Kidney glomerular epithelial cell (primary cell): ENCODE measurements at places on chromosomes 2 and 18.

DNA sequence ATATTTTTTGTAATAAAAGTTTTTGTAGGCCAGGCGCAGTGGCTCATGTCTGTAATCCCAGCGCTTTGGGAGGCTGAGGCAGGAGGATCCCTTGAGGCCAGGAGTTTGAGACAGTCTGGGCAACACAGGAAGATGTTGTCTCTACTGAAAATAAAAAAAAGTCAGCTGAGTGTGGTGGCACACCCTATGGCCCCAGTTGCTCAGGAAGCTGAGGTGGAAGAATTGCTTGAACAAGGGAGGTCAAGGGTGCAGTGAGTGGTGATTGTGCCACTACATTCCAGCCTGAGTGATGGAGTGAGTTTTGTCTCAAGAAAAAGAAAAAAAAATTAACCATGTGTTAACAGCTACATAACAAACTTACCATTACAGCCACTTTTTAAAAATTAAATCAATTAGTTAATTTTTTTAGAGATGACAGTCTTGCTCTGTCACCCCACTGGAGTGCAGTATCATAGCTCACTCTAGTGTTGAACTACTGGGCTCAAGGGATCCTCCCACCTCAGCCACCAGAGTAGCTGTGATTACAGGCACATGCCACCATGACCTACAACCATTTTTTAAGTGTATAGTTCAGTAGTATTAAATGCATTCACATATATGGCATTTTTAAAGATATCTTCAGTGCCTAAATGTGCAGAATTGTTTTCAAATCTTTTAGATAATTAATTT is 67.2 kb upstream of the ACYP2 start:
- no peak for DNase-seq

DNA sequence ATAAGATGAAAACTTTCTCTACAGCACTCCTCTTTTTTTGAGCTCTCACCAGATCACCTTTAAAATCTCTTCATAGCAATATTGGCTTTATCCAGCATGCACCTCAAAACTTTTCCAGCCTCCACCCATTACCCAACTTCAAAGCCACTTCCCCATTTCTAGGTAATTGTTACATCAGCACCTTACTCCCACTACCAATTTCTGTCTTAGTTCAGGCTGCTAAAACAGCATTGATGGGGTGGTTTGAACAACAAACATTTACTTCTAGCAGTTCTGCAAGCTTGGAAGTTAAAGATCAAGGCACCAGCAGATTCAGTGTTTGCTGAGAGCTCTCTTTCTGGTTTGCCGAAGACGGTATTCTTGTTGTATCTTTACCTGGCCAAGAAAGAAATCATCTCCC is 114.0 kb upstream of the SLC39A10 start:
- DNase-seq: no peak

- no peak for DNase-seq
These were observed 379.4 kb downstream of the RIT2 start for GRCh38 chr18:42736074-42736473.

- DNase-seq: no peak
These were observed 141.6 kb downstream of the SRBD1 start for GRCh38 chr2:45469314-45470099.

GRCh38 chr2:23321751-23322150 is 63.2 kb upstream of the KLHL29 start:
- DNase-seq: no peak

DNA sequence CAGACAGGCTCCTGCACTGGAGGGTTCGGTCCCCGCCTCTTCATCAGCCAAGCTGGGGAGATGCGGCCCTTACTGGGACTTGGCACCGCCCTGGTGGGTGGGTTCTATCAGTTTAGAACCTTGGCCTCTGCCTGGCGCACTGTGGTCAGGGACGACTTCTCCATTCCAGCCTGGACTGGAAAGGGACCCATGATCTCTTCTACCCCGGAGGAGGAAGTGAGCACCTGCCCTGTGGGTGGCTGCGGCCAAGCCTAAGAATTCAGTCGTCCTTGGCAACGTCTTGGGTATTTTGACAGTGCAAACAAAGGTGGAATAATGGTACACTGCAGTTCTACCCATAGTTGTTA is 106.9 kb upstream of the CD302 start:
- DNase-seq: no peak

DNA sequence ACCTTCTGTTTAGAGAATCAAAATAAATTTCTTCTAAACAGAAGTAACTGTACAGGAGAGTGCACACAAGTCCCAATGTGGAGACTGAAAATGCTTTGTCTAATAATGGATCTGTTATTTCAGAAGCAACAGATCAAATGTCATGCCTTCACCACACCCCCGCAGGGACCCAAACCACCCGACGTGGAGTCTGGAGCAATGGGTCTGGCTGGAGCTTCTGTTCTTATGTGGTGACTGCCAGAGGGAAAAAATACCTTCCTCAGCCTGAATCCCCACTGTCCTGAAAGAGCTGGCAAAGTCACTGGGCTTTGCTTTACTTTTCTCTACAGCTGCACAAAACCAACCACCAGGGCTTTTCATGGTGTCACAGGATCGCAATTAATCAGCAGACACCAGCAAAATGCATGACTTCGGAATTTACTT is 119.0 kb upstream of the ZFP36L2 start:
- no peak for DNase-seq

GRCh38 chr2:224178056-224178455 is 139.0 kb upstream of the SERPINE2 start:
- DNase-seq: no peak

GRCh38 chr2:122138561-122138960 is 383.1 kb downstream of the TSN start:
- DNase-seq: no peak
